ENCODE measurements at places on chromosomes 7 and 10.

DNA sequence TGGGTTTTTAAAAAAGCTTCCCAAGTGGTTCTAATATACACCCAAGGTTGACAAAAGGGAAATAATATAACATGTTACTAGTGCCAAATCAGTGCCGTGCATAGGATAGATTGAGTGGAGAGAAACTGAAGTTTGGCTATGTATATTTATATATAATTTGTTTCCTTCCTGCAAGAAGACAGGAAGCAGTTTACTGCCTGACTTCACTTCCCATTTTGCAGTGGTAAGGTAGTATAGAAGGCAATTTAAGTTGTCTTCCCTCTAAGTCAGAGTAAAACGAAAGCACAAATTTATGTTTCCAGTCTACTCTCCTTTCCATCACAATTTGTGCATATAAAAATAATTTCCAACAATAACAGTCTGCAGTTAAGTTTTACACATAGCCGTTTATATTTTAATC is 3.4 kb upstream of the HYCC1 start:
- no peak for DNase-seq

DNA sequence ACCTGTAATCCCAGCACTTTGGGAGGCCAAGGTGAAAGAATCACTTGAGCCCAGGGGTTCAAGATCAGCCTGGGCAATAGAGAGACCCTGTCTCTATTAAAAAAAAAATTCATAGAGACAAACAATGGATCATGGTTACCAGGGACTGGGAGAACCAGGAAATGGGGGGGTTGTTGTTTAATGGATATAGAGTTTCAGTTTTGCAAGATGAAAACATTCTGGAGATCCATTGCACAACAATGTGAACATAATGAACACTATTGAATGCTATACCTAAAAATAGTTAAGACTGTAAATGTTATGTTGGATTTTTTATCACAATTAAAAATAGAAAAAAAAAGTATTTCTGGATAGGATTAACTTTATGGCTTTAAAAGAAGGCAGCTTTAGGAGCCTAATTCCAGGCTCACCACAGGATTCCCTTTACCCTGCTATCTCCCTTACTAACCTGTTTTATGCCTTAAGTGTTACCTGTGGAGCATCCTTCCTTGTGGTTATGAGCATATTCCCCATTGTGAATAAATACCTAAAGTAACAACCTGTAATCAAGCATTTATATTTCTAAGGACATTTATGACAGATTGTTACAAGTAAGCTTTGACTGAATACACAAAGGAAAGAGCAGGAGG is 45.1 kb upstream of the SGCE start:
- peak; percentile 5 for DNase-seq

DNA sequence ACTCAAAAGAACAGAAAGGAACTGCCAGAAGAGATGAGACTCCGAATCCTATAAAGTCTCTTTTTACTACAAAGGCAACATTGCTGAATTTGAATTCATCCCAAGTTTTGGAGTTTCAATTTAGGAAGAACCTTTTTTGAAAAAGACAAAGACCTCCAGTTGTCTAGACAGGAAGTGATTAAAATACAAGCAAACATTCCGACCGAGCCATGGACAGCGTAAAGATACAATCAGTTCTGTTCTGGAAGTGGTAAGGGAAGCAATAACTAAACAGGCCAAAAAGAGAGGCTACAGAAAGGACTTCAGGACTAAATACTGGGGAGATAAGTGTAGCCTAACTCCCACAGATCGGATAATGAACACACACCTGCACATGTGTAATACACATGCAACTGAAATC is 101.0 kb downstream of the SMURF1 start:
- DNase-seq, result no peak

DNA sequence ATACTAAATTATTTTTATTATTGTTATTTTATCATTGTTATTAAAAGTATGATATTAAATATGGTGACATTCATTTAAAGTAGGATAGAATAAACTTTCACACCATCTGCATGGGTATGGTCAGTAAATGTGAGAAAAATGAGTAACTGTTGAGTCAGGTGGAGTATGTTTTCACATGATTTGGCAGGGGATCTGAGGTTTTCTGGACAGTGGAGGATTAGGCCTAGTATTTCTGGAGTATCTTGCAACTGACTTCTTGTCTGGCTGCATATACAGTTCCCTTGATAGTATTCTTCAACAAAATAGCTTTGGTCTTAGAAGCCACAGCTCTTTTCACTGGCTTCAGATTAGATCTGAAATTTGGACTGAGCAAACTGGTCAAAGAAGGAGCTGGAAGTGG is 54.5 kb downstream of the GBF1 start:
- DNase-seq, result no peak

GRCh38 chr10:62457598-62457997 is 83.4 kb downstream of the ZNF365 start:
- DNase-seq, result no peak

DNA sequence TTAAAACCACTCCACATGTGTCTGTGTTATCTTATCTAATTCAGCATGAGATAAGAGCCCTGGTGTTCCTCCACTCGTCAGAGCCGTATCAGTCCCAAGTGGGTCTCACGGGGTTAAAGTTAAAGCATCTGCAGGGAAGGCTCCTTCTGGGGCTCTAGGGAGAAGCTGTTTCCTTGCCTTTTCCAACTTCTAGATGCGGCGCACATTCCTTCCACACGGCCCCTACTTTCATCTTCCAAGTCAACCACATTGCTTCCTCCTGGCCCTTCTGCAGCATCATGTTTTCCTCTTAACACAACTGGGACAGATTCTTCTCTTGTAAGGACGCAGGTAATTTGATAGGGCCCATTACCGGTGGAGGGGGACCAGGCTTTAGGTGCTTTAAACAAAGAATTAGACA is 620.1 kb upstream of the DPP6 start:
- no peak for DNase-seq

GRCh38 chr7:137944168-137944567 is 57.7 kb downstream of the CREB3L2 start:
- no peak for DNase-seq

DNA sequence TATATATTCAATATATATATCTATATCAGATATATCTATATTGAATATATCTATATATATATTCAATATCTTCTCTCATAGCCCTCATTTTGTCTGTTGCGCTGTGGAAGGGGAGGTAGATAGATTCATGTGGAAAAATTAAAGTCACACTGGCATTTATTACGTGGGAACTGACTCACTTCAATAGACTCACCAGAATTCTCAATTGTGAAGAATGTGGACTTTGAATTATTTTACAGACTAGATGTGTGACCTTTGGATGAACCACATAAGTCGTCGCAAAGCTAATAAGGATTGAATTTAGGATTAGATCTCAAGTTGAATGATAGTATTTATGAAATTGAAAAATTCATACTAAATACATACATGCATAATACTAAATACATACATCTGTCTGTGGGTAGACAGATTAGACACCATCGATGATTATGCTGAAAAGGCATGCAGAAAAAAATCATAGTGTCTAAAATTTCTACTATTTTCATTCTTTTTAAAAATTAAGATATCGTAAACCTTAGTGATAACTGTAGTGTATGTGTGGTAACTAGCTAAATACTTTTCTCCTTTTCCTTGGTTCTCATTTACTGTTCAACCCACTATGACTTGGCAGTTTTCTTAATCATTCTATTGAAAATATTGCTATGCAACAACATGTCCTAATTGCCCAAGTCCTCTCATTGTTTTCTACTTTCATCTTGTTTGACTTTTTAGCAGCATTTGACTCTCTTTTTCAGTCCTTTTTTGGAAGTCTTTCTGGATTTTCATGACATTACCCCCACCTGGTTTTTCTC is 61.8 kb upstream of the A1CF start:
- no peak for DNase-seq

GRCh38 chr10:7551950-7552716 is 114.6 kb downstream of the ITIH5 start:
- DNase-seq, result no peak

GRCh38 chr10:86043236-86043635 is 323.4 kb downstream of the GRID1 start:
- no peak for DNase-seq

- DNase-seq, result no peak
These were observed 744 bp downstream of the FRAT2 start for GRCh38 chr10:97333601-97334369.

- DNase-seq, result no peak
These were observed 81.7 kb upstream of the NRP1 start for GRCh38 chr10:33416209-33416608.
